ENCODE measurements at places on chromosomes 3 and 15. TPM values are rescaled to one million over a fixed set of nuclear protein-coding genes. Genes with fewer than 3 reads are reported as not detected.

GRCh38 chr15:84961707-84962106, 19.9 kb upstream of the PDE8A start:
- DNase-seq, result no peak

- DNase-seq, result no peak
These were observed 29.4 kb upstream of the MCCC1 start for GRCh38 chr3:183128709-183129108.

Gene CPLX3
- polyA plus RNA-seq, result not detected

GRCh38 chr15:90479656-90480055, 50.1 kb upstream of the CRTC3 start:
- DNase-seq, result no peak

- no peak for DNase-seq
These were observed 170.9 kb upstream of the NR2E3 start for GRCh38 chr15:71639471-71639870.

DNA sequence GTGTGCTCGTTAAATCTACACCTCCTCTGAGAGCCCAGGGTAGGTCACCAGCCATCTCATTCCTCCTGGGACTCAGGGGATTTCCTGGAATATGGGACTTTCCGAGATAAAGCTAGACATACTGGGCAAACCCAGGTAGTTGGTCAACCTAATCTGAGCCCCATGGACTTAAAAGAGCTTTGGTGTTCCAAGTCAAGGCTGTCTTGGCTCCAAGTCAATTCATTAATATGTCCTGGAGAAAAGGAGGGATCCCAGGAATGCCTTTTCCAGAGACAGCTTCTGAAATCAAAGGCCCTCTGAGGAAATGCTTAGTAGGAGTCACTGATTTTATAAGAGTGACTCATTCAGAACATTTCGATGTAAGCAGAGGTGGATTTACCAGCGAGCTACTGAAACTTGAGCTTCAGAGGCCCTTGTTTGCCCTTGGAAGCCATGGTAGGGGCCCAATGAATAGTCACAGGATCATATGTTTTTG, 137.3 kb upstream of the UBE2E1 start:
- peak; percentile 60 for DNase-seq
